ENCODE measurements at places on chromosomes 3 and 15. TPM values are rescaled to one million over a fixed set of nuclear protein-coding genes. Genes with fewer than 3 reads are reported as not detected.

- no peaks in the 10 kb centered on the region for H3K4me1 ChIP-seq
- no peaks in the 10 kb centered on the region for H3K27me3 ChIP-seq
- DNase-seq = no peak
- no peaks in the 10 kb centered on the region for H3K36me3 ChIP-seq
- H3K4me3 ChIP-seq = no peak overlapping the region
These were observed 96.0 kb downstream of the CCNL1 start for GRCh38 chr3:157063926-157064325.

LINGO1 gene
- total RNA-seq = 0.99 TPM

STRIT1 gene
- not detected for total RNA-seq

SCAMP5 gene
- total RNA-seq = 21.1 TPM

Data from body of pancreas (tissue), 4 donors.